ENCODE measurements at places on chromosomes 4 and X.

DNA sequence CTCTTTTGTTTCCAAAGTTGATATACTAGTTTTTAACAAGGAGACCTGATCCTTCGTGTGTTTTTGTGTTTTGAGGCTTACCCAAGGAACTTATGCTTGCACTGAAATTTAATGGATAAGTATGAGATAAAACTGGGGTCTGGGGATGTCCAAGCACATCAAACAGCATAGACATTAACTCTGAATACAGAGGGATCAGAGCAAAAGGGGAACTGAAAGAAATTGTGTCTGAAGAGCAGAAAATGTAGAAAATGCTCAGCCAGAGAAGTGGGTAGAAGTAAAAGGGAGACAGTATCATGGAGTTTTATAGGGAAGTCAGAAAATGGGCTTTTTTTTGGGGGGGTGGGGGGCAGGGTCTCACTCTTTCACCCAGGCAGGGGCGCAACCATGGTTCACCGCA lies 695.4 kb downstream of the ARAP2 start:
- no peak for DNase-seq

DNA sequence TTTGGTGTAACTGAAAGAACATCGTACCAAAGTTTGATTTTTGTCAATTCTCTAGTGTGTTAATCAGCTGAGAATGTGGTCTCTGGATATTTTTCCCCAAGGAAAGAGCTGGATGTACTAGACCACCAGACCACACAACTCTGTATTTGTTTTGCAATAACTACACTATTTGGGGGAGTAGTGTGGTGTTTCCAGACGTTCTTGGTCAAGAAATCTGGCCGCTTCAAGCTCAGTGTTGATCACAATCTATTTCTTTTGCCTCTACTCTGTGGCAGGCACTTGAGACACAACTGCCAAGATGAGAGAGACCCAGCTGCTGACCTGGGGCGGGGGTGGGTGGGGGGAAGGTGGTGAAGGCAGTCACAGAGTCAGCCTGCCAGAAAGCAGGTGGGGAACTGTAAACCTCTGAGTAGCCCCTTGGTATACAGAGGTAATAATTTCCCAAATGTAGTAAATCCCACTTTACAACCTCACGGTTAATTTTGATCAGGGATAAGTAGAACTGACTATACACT lies 30.6 kb downstream of the PTTG2 start:
- no peak for DNase-seq

GRCh38 chr4:24722026-24722568 lies 73.3 kb upstream of the SOD3 start:
- DNase-seq: no peak

DNA sequence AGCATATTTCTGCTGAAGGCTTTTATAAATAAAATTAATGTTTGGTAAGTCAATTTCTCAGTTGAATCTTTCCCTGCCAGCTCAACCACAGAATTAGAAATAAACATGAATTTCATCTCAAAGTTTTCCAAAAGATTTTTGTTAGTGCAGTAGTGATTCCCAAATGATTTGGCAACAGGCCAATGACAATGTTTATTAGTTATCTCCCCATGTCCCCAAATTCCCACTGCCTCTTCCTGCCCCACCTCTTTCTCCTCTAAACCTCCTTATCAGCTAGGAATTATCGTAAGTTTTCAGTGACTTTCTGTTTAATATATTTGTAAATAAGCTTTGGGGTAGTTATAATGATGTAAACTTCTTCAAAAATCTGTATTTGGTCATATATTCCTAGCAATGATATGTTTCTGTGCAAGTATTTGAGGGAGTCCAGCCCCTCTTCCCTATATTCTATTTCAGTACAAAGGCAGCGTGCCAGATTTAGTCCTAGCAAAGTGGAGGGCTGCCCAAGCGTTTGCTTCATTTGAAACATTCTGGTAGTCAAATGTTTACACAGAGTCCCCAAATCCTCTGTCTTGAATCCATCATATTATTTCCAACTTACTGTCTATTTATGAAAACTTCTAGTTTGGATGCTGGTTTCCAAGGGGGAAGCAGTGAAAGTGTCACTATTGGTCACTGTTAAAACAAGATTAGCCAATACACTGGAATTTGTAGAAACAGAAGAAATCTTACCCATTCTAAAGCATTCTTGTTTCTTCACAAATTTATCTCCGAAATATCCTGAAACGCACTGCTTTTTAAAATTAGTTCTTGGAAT lies 33.7 kb upstream of the ANKRD50 start:
- no peak for DNase-seq

GRCh38 chr4:65924843-65925242 lies 254.6 kb upstream of the EPHA5 start:
- no peak for DNase-seq

DNA sequence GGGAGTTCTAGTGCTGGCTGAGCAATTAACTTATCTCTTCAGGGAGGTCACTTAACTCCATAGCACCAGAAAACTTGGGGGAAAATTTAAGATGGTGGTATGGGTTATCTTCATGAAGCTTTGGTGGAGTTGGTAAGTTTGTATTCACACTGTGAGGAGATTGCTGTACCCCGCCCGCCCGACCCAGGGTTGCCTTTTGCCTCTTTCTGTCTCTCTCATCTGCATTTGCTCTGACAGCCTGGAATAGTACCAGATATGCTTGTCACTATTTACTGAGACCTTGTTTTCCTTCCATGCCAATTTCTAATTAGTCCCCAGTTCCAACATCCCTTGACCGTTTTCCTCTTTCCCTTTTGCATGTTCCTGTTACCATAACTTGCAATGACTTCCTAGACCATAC lies 33.1 kb upstream of the ARHGEF9 start:
- no peak for DNase-seq

DNA sequence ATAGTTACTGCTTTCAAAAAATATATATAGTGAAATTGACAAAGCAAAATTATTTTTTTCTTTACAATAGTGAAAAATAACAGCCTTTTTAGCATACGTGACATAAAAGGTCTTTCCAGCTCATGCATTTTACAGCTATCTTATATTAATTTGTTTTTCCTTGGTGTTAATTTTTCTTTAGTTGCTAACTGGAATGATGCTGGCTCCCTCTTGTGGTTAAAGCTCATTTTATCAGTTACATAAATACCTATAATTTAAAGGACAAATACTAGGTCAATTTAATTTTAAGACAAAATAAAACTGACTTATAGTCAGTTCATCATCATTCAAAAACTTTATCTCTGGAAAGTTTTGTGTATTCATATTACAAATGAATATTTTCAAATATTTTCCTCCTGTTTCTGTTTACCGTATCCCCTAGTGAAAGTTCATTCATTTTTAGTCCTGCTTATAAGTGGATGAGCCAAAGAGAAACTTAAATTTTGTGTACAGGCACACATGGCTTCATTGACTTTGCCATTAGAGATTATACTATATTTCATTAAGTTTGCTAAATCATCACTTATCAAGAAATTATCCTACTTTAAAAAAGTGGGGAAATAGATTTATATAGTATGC lies 9.9 kb upstream of the ANAPC4 start:
- DNase-seq: no peak

DNA sequence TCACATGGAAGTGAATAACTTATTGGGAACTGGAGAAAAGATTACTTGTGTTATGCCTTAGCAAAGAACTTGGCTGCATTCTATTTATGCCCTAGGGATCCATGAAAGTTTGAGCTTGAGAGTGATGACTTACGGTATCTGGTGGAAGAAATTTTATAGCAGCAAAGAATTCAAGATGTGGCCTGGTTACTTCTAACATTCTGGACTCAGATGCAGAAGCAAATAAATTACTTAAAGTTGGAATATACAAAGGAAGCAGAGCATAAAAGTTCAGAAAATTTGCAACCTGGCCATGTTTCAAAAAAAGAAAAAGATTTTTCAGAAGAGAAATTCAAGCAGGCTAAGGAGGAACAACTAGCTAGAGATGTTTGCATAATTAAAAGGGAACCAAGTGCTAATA lies 252.3 kb upstream of the WDFY3 start:
- no peak for DNase-seq

DNA sequence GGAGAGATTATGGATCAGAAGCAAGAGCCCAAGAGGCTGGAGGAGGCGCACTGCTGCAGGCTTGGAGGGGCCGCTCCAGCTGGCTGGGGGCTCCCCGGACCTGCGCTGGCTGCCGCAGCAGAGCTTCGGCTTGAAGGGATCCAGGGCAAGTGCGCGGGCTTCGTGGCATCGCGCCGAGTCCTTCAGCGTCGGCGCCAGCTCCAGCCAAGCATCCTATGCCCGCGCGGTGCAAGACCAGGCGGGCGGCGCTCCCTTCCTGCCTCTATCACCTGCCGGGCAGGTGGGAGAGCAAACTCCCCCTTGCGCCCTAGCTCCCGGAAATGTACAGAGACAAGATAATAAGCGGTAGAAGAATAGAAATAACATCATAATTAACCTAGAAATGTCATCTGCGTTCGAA lies 10.5 kb upstream of the UCP1 start:
- DNase-seq: no peak

- DNase-seq: no peak
These were observed 357 bp upstream of the IGBP1 start for GRCh38 chrX:70132877-70133302.

DNA sequence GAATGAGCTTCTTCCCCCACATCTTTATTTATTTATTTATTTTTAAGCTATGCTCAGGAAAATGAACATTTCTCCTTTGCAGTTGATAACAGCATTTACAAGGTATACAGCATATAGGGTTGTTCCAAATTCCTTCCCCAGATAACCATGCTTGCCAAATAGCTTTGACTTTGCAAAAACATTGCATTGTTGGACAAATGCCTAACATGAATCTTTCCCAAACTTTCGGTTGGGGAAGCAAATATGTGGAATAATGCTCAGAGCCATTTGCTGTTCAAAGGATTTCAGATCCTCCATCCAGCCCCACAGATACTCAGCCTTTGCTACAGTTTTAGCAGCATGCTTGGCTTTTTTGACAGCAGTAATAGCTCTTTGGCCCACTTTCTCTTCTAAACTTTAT lies 127.2 kb upstream of the AGA start:
- no peak for DNase-seq

DNA sequence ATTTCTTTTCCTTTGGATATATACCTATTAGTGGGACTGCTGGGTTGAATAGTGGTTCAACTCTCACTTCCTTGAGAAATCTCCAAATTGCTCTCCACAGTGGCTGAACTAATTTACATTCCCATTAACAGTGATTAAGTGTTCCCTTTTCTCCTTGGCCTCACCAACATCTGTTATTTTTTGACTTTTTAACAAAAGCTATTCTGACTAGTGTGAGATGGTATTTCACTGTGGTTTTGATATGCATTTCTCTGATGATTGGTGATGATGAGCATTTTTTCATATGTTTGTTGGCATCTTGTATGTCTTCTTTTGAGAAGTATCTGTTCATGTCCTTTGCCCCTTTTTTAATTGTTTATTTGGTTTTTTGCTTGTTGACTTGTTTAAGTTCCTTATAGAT lies 413.0 kb downstream of the MAPK10 start:
- no peak for DNase-seq

DNA sequence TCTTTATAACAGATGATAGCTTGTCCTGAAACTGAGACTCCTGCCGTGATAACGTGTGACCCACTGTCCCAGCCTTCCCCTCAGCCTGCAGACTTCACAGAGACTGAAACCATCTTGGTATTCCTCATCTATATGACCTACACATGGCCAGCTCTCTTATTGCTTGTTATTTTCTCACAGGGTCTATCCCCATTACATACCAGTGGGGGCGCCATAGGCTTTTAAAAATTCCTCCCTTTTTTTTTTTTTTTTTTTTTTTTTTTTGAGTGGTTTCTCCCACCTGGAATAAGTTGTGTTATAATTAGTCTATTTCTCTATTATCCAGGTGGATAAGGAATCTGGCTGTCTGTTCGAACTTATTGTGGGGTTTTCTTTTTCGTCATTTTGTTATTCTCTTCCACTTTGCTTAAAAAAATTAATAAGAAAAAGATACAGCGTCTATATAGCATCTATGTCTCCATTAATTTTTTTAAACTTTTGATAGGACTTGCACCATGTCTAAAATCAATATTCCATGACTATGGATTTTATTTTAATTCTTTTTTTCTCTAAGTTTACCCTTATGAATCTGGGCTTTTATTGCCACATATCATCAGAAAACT lies 47.2 kb downstream of the GYG2 start:
- no peak for DNase-seq

- no peak for DNase-seq
These were observed 1.7 kb downstream of the SLC9B2 start for GRCh38 chr4:103074744-103075434.

- no peak for DNase-seq
These were observed 26.8 kb downstream of the SLC39A8 start for GRCh38 chr4:102318526-102318925.

DNA sequence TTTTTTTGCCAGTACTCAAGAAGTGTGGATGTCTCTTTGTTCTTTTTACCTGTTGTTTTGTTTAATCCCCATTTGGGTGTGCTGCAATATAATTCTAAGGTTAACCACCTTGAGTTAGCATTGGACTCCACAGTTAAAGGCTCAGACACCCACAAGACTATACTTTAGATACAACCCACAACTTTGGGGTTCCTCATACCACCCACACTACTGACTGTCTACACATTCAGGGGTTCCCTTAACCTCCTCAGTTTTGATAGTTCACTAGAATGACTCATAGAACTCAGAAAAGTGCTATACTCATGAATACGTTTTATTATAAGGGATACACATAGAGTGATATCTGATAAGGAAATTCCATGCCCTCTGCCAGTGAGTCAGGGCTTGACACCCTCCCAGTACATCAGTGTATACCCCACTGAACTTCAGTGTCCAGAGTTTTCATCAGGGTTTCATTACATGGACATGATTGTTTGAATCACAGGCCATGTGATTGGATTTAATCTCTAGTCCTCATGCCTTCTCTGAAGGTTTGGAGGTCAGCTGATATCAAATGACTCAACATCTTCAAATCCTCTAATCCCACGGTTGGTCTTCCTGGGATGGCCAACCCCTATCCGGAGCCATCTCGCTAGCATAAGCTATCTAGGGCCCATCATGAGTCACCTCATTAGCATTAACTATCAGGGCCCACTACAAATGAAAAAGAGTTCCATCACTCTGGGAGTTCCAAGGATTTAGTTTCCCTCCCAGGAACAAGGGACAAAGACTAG lies 357.7 kb upstream of the EMCN start:
- DNase-seq: no peak

- DNase-seq: no peak
These were observed 414.1 kb downstream of the CENPC start for GRCh38 chr4:67131224-67131623.

GRCh38 chr4:43932448-43932847 lies 516.2 kb downstream of the KCTD8 start:
- no peak for DNase-seq

DNA sequence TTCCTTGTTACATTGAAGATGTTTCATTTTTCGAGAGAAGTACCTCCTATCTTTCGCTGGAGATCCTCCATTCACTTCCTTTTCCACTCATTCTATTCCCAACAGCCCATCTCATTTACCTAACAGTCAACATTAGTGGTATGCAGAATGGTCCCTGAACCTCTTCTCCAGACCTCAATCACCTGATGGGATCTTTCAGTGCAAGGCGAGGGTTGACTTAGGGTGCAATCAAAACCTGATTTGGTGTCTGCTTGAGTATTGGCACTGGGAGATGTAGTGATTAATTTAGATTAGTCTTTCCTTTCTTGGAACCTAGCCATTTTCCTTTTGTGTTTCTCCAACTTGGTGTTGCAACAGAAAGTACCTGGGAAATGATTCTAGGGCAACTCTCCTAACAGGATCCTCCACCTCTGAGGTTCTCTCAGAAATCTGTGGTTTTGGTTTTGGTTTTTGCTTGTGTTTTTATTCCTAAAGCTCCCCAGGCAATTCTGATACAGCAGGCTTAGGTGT lies 18.4 kb downstream of the DDX3X start:
- no peak for DNase-seq

- DNase-seq: no peak
These were observed 57.5 kb upstream of the C1QTNF7 start for GRCh38 chr4:15370296-15370695.
